ENCODE measurements at places on chromosomes 1 and 21.

DNA sequence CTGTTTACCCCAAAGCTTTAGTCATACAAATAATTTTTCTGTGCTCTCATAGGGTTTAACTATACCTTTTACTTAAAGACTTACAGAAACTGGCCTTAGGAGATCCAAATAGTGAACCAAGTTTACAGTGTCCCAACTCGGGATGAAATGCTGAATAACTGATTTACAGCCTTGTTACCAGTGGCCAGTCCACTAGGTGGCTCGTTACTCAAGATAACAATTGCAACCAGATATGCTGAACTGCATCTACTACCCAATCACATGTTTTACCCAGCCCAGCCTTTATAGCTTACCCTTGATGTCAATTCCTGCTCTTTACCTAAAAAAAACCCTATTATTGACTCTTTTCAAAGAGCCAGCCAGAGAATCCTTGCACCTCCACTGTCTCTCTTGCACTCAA, 1148.8 kb upstream of the ADGRL4 start:
- no peak for DNase-seq

GRCh38 chr1:53031732-53032131, 30.3 kb upstream of the PODN start:
- no peak for DNase-seq

DNA sequence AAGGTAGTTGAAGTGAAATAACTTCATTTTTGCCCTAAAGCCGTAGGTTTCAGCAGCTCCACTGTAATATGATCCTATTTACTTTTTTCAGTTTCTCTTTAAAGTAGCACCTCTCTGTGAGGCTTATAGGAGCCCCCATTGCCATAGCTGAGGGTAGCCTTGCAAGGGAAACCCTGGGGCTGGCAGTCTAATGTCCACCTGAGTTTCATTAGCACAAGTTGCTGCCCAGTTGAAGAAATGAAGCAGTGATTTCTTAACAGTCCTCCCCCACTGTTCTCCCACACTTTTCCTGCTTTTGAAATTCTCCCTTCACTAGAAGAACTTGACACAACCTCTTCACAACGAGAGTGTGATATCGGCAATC, 1.5 kb downstream of the HMCN1 start:
- DNase-seq, result no peak

- no peak for DNase-seq
These were observed 2.2 kb downstream of the IER5 start for GRCh38 chr1:181090641-181091126.

- DNase-seq, result no peak
These were observed 31.9 kb upstream of the RXRG start for GRCh38 chr1:165476776-165477175.

GRCh38 chr1:43227143-43227764, 42.5 kb upstream of the TMEM125 start:
- peak; percentile 76 for DNase-seq

DNA sequence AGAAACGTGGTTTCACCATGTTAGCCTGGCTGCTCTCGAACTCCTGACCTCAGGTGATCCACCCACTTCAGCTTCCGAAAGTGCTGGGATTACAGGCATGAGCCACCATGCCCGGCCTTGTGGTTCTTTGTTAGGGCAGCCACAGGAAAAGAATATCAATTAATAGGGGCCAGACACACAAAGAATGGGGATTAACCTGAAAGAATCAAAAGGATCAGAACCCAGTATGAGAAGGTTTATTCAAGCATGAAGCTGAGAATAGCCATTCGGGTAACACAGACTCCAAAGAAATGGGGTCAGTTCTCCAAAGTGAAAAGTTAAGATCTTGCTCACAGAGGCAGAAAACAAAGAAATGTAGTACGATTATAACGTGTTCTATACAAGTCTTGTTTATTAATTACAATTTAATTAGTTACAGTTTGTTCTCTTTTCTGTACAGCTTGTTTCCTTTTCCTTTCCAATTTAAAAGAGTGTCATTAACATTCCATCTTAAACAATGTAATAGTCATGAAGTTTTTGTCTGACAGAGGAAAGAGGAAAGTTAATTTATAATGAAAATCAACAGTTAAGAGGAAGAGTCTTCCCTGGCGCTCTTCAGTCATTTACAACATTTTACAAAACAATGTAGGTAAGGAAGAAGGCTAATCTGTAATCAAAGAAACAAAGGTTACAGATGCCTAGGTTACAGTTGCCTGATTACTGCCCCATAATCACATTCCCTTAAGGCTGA, 51.3 kb upstream of the SLC45A1 start:
- DNase-seq, result no peak

DNA sequence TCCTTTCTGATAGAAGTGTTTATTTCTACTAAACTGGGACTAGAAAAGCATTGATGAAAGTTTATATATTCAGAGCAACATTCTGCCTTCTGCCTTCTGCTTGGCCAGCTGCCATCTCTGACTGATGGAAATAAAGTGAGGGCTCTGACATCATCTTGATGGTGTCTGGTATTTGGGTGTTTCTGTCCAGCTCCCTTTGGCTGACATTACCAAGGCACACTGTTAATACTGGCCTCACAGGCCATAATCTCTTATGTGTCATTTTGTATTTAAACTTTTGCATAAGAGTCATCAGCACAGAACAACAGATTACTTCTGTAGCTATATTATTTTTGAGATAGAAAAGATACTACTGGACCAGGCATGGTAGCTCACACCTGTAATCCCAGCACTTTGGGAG, 216.9 kb downstream of the RYR2 start:
- DNase-seq, result peak; percentile 37

- no peak for DNase-seq
These were observed 10.5 kb downstream of the SPOCD1 start for GRCh38 chr1:31805318-31805717.

- DNase-seq, result no peak
These were observed 2.3 kb downstream of the HMGCS2 start for GRCh38 chr1:119766374-119766794.

GRCh38 chr1:116288201-116288598, 84.8 kb upstream of the ATP1A1 start:
- DNase-seq, result no peak

GRCh38 chr1:46539972-46540371, 11.5 kb downstream of the KNCN start:
- no peak for DNase-seq

- peak; percentile 54 for DNase-seq
These were observed 6.0 kb upstream of the UBL4B start for GRCh38 chr1:110106013-110106941.

DNA sequence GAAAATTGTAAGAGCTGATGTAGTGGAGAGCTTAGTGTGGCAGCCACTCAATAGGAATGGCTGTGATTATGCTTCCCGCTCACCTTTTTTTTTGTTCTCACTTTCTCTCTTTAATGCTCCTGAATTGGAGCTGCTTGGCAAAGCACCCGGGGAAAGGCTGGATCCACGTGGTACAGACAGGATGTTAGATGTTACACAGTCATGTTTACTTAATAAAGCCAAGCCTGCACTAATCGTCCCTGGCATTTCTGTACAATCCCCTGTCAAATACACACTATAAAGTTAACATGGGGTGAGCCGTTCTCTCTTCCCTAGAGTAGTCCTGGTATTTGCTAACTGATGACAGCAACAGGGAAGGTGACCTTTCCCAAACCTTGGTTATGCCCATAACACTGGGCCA, 187.8 kb downstream of the ZSCAN20 start:
- DNase-seq, result no peak

- peak; percentile 35 for DNase-seq
These were observed 91.2 kb upstream of the JUN start for GRCh38 chr1:58874757-58875755.

GRCh38 chr1:235999259-235999925, 65.5 kb downstream of the NID1 start:
- DNase-seq, result no peak

GRCh38 chr1:81144240-81144825, 656.4 kb upstream of the ADGRL2 start:
- DNase-seq, result no peak

DNA sequence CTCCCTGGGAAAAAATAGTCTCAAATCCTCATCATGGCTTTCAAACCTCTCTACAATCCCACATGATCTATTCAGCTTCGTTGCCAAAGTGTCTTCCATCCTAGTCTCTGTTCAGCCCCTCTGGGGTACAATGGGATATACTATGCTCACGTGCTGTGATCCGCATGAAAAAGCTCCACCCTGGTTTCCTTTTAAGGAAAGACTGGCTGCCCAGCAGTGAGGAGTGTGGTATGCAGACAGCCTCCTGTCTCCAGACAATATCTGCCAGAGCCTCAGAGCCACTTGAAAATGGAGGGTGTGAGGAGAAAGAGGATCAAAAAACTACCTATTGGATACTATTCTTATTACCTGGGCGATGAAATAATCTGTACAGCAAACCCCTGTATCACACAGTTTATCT, 194.5 kb downstream of the LHX8 start:
- DNase-seq, result no peak

GRCh38 chr1:183285746-183286145, 99.7 kb downstream of the LAMC2 start:
- DNase-seq, result no peak

DNA sequence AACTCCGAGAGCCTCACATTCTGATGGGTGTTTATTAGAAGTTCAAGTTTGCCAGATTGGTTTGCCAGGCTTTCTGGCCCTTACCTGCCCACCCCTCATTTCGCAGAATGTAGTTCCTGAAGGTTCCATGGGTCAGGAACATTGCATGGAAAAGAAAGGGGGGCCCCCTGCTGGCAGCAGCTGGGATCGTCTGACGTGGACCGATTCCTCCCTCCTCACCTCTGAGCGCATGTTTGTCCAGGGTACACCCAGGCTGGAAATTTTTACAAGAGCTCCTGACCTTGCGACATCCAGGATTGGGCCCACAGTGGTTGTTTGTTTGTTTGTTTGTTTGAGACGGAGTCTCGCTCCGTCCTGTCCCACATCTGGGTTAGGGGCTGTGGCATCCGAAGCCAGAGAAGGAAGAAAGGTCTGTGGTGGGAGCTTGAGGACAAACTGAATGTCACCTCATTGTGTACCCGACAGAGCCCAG, 126.0 kb upstream of the TMEM51 start:
- DNase-seq, result peak; percentile 65

DNA sequence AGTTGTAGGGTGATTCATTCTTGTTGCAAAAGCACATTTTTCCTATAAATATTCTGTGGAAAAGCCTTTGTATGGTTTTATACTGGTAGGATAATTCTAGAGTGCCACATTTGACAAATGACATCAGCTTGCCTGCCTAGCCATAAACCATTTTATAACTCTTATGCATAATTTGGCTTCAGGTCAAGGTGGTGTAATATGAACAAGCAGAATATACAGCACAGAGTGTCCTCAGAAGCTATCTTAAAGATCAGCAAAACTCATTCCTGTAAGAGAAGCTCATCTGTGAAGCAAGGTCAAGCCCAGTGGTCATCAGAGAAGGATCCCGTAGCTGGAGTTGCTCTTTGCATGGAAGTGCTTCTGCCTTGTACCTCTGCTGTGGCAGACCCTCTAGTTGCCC, 24.0 kb upstream of the C1orf21 start:
- DNase-seq, result no peak

DNA sequence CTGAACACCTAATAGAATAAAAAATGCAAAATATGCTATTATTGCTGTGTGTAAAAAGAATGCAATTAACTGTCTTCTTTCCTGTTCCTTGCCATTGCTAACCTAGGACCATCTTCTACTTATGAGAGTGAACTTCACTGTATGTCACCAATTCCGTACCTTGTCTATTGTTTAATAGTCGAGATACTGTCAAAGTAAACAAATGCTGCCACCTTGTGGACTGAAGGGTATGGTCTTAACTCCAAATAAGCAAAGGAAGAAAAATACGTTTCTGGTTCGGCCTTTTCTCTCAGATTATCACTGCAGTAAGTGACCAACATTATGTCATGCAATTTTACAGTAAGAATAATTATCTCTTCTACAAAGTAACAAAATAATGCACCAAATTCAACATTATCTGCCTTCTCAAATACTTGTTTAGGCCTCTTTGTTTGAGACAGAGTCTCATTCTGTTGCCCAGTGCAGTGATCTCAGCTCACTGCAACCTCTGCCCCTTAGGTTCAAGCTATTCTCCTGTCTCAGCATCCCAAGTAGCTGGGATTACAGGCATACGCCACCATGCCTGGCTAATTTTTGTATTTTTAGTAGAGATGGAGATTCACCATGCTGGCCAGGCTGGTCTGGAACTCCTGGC, 133.4 kb downstream of the COP1 start:
- DNase-seq, result no peak

DNA sequence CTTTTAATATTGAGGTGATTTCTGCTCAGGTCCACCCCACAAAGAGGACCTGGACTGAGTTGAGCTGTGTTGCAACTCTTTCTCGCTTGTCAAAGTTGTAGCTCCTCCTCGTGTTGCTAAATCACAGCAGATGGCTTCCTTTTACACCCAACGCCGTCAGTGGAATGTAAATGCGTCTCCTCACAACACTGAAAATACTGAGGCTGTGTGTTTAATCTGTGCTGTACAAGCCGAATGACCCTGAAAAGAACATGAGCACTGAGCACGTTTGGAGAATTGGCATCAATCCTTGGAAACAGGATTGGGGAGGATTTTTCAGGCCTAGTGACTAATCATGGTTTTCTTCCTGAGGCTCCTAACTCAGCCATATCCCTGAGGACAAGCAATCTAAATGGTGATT, 196.0 kb downstream of the CRB1 start:
- DNase-seq, result no peak

DNA sequence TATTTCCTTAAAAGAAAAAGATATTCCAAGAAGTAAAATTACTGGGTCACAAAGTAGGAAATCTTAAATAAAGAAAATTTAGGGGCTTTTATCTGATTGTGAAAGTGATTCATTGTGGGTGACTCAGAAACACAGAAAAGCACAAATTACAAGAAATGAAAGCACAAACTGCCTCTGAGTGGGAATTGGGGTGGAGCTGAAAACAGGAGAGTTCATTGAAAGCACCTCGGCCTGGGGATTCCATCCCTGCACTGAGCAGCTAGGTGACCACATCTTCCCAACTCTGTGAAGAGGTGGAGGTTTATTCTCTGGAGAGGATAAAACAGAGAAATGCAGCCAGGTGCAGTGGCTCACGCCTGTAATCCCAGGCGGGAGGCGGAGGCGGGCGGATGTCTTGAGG, 7.4 kb downstream of the GJA4 start:
- no peak for DNase-seq

DNA sequence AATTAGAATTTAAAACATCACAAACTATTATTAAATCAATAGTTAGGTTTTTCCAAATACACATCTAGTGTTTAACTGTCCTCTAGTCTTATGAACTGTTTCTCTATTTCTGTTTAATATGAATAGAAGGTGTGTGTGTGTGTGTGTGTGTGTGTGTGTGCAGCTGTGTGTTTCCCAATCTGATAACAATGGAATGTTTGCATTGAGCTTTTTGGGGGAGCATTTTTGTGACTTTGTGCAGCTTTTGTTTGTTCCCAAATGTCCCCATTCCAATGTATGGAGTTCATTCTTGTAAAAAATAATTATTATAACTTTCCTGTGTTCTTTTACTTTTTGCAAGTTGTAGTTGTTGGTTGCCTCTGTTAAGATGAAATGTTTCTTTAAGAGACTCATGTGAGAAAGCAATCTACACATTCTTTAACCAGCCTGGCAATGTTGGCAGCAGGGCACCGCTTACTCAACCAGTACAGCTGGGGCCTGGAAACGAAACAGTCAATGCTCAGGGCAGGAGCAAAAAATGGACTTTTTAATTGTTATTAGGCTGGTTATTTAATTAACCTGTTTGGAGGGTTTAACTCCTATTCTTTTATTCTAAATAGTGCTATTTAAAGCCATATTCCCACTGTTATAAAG, 354.3 kb downstream of the SRGAP2C start:
- no peak for DNase-seq

GRCh38 chr1:170494369-170494768, 37.6 kb upstream of the GORAB start:
- no peak for DNase-seq

Data from left ventricle myocardium inferior (tissue), 1 donor.